ENCODE measurements at places on chromosomes 11 and 22.

DNA sequence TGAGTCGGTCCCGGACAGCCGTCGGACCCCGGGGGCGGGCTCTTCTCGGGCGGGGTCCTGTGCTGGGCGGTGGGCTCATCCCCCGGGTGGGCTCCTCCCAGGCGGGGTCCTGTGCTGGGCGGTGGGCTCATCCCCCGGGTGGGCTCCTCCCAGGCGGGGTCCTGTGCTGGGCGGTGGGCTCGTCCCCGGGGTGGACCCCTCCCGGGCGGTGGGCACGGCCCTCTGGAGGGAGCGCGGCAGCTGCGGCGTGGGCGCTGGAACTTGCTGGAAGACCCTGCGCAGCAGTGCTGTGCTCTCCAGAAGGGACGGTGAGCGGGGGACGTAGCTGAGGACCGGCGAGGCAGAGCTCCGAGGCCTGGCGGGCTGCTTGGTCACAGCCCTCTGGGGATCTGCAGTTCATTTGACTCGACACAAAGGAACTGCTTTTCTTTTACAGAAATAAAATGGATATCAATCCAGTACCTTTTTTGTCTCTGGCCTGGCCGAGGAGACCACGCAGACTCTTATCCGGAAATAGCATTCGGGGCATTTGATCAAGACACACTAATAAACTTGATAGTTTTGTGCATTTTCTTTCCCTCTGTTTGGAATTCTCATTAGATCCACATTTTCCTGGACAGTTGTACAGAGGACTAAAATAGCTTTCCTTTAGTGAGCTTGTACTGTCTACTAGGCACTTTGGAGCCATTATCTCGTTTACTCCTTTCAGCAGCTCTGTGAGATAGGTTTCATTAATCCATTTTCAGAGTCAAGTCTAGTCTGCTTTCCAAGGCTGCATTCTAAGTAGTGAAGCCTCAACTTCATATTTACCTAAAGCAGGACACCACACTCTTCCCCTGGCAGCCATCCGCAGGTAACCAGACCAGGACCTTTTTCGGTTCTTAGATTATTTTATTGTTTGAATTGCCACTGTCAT is 812 bp downstream of the JAM3 start:
- DNase-seq, result no peak

DNA sequence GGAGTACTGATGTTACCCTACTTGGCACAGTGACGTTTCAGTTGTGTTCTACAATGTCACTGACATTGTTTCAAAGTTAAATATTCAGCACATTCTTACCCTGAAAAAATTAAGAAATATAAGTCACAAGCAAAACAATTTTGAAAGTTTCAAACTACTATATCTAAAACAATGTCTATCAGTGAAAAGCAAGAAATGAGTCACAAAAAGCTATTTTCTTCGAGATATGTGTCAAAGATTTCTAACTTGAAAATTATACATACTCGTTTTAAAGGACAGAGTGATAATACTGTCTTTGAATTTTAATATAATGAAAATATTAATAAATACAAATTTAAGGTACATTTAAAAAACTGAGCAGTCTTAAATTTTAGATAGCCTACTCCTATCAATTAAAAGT is 42.9 kb downstream of the RDX start:
- no peak for DNase-seq

- DNase-seq, result no peak
Observed at GRCh38 chr22:38346506-38346905, 29.3 kb upstream of the CSNK1E start.

DNA sequence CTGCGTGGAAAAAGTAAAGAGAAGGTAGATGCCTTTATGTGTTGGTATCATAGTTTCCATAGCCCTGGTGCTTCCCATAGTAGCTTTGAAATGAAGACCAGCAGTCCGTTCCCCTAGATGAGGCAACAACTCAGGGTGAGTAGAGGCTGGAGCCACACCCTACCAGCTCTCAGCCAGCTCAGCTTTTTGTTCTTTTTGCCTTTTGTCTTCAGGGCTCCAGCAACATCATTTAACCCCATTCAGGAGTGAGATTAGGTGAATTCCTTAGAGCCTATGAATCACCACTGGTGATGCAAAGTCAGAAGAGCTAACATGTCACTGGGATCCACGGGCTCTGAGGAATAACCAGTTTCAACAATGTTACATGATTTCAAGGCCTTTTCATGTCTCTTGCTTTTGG is 14.0 kb upstream of the SESN3 start:
- no peak for DNase-seq

DNA sequence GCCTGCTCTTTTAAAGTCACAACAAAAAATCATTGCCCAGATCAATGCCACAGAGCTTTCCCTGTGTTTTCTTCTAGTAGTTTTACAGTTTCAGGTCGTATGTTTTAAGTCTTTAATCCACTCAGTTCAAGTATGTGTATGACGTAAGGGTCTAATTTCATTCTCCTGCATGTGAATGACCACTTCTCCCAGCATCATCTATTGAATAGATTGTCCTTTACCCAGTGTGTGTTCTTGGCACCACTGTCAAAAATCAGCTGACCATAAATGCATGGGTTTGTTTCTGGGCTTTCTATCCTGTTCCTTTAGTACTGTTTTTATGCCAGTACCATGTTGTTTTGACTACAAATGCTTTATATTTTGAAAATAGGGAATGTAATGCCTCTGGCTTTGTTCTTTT is 28.1 kb downstream of the INTS4 start:
- no peak for DNase-seq

DNA sequence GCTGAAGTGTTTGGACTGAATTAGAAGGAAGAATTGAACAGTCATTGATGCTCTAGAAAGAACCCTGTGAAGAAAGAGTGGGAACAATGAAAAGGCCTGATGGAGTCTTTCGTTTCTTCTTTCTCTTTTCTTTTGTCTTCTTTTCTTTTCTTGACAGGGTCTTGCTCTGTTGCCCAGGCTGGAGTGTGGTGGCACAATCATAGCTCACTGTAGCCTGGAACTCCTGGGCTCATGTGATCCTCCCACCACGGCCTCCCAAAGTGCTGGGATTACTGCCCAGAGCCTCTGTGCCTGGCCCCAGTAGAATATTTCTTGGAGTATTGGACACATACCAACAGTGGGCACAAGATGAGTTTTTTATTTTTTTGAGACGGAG is 1.1 kb downstream of the FEN1 start:
- no peak for DNase-seq

GRCh38 chr11:78350091-78350645 is 67.5 kb downstream of the GAB2 start:
- DNase-seq, result no peak

DNA sequence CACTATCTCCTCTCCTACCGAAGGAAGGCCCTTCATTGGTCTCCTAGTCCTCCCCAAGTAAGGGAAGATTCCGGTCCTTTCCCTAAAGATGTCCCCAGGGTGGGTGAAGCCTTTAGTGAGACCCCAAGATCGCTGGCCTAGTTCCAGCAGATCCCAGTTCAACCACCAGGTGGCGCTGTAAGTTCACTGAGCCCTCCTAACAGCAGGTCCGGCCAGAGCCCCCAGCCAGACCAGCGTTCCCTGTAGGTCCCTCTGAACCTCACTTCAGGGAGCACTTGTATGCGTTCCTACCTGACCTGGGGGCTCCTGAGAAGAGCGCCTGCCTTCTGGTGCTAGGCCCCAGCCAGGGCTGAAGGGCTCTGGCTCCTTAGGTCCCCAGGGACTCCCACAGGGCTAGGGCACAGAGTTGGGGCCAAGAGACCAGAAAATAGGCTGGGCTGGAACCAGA is 38.1 kb downstream of the LMO1 start:
- DNase-seq, result peak; percentile 50

DNA sequence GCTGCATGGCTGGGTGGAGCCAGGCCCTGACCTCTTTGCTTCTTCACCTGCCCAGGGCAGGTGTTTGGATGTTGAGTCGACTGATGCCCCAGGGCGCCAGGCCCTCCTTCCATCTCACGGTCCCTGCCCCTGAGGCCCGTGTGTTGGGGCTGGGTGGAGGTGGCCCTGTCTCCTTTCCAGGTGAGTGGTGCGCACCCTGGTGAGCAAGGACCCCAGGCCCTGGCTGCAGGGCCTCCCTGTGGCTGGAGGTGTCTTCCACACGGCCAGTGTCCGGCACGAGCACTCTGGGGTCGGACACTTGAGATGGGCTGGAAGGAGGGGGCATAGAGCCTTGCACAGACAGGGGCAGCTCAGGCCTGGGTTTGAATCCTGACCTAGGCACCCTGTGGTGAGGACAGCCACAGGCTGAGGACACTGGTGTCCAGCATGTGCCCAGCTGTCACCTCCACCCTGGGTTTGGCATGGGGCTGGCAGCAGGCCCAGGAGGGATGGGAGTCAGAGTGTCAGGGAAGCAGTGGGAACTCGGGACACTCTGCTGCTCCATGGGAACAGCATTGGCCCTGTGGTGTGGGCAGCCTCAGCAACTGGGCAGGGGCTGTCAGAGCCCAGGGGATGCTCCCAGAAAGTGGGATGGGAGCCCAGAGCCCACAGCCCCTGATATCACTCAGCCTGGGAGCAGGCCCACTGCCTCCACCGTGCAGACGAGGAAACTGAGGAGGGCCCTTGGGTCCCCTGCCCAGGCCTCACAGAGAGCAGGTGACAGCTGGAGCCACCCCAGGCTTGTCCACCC is 37.1 kb upstream of the CCDC188 start:
- DNase-seq, result no peak

DNA sequence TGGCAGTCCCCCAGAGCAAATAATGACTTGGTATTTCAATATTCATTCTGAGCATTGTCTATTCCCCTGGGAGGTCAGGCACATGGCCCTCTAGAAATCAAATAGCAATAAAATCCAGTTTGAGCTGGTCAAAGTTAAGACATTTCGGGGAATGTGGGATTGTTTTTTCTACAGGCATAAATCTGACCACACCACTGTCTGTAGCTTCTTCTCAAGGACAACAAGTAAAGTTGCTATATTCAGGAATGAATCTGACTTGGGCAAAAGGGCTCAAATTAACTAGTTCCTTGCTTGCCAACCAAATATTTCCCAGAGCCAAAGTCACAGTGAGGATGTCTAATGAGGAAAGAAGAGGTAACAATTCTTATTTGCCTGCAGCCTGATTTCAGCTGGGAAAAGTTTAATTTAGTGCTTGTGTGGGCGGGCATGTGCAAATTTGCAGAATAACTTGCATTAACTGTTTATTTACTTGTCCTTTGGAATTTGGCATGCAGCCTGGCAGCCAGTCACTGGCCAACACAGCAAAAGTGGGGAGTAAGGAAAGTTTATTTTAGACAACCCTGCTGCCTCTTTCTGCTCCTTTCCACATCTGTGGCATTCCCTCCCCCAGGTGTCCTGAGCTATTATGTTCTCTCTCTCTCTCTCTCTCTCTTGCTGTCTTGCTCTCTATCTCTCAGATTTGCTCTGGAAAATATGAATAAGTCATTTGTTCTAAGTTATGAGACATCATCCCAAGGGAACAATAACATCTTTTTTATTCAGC is 51.2 kb upstream of the ARHGAP20 start:
- no peak for DNase-seq

DNA sequence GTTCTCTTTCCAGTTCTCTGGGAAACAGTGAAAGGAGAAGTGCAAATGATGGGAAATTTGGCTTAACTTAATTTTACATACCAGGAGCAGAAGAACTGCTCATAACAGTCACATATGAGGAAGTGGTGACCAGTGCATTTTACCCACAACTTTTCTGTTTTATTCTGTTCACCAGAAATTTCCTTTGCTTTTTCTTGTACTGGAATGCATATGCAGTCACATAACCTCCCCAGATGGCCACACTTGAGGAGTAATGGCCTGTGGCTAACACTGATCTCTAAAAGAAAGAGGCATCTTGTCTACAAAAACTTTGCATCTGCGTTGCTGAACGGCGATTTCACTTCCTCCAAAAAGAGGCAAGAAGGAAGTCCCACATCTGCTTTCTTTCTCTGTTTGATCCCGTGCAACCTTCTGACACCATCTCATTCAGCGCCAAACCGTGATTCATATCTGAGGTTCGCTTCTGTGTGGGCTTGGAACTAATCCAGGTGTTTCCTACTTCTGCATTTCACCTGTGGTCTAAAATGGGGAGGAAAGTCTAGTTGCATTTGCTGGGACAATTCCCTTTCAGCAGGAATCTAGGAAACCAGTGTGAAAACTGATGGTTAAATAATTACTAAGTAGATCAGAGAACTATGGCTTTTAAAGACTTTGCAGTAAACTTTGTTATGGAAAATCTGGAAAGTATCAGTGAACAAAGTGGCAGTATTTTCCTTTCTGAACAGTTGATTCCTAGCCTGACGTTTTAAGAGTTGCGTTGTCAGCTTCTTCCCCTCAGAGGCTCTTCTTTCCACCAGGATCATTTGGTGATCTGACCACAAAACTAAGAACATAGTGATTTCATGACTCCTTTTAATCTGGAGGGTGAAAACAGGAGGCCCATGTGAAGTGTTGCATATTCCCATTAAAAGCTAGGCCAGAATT is 4.2 kb upstream of the MPEG1 start:
- no peak for DNase-seq

DNA sequence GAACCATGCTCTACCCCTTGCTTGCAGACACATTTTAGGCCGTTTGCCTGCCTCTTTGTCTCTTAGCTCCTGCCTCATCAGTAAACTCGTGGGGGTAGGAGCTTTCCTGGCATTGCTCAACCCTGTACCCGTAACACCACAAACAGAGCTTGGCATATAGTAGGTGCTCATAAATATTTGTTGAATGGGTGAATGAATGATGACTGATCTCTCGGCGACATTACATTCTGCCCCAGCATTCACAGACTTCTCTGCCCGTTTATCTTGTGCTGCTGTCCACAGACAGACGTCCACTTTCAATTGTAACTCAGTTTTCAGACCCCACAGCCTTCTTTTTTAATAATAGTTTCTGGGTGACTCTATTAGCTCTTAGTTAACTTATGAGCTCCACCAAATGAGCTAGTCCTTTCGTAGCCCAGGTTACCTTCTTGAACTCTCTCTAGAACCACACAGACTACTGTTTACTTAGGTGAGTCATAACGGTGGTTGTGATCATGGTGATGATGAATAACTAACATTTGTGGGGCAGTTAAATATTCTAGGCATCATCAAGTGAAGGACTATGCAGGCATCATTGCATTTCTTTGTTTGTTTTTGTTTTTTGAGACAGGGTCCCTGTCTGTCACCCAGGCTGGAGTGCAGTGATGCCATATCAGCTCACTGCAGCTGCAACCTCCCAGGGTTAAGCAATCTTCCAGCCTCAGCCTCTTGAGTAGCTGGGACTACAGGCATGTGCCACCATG is 188.4 kb downstream of the ADAMTS15 start:
- DNase-seq, result no peak

Data from activated T-cell treated with anti-CD3 and anti-CD28 coated beads for 24 hours (primary cell).